ENCODE measurements at places on chromosomes 4 and X. TPM values are rescaled to one million over a fixed set of nuclear protein-coding genes. Genes with fewer than 3 reads are reported as not detected.

Gene ARHGEF6
- total RNA-seq, result 18.9 TPM

Gene UGT2B17
- 4.9 TPM for total RNA-seq

Gene DSPP
- not detected for total RNA-seq

Gene DUSP21
- total RNA-seq, result not detected

Gene RNF128
- 144 TPM for total RNA-seq

Gene GUCY1A1
- 20.0 TPM for total RNA-seq

GRCh38 chrX:118353081-118353850 lies 7.4 kb downstream of the WDR44 start:
- no peak for DNase-seq

GRCh38 chr4:40334591-40335524 lies at the start of gene CHRNA9:
Gene CHRNA9, plus strand, starts transcription at chr4:40335333. Its CDS starts 135 bp downstream, at chr4:40335468.
- no peak for DNase-seq

GRCh38 chrX:125005863-125006262 lies 313.8 kb upstream of the TEX13C start:
- no peak for DNase-seq

GRCh38 chr4:186771624-186772023 lies 48.0 kb upstream of the FAT1 start:
- DNase-seq, result no peak

- DNase-seq, result peak; percentile 29
Measured at GRCh38 chr4:75016472-75016871, 83.6 kb downstream of the PARM1 start.

GRCh38 chr4:15040916-15041463 lies 38.7 kb downstream of the CPEB2 start:
- no peak for DNase-seq

DNA sequence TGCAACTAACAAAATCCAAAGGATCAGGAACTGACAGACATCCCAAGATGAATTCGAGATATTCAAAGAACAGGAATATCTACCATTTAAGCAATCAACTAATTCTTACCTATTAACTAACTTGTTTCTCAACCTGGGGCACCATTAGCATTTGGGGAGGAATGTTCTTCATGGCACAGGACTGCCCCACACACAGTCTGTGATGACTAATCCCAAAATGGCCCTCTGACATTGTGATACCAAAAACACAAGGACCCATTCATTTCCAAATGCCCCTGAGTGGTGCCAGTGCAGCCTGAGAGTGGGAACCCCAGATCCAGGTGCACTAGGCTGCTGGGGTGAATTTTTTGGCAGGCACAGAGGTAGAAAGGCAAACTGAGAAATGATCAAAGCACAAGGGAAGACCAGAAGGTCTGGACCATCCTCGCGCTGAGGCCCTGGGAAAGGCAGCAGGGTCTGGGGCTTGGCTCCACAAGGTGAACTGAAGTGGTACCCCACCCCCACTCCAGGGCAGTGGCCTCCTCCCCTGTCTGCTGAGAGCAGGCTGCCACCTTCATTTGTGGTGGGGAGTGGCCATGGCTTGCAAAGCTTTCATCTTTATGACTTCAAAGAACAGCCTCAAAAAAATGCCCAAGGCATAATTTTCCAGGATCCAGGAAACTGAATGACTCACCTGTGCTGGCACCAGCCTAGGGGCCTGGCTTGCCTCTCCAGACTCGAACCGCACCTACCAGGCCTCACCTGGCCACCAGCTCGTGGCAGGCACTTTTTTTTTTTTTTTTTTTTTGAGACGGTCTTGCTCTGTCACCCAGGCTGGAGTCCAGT lies 122.4 kb downstream of the BCOR start:
- DNase-seq, result peak; percentile 38

DNA sequence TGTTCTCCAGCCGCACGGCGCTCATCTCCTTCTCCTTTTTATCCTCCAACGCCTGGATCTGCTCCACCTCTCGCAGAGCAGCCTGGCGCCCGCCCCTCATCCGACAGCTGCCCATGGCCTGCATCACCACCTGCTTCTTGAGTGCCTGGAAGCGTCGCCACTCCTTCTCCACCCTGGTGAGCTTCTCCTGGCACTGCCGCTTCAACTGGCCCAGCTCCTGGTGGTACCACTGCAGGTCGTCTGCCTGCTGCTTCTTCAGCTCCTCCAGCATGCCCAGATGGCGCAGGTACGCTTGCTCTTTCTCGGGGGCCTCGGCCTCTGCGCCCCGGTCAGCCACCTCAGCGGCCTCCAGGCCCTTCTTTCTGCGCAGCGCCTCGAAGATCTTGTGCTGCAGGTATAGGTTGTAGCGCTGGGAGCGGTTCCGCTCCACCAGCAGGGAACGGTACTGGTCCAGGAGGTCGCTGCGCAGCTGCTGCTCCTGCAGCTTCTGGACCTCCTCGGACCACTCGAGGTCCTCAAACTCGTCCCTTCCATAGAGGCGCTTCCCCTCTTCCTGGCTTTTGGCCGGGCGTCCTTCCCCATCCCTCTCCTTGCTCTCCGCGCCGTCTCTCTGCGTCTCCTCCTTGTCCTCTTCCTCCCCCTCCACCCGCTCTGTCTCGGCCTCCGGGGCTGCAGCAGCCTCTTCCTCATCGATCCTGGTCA lies 1.2 kb upstream of the TADA2B start:
- DNase-seq, result peak; percentile 53

DNA sequence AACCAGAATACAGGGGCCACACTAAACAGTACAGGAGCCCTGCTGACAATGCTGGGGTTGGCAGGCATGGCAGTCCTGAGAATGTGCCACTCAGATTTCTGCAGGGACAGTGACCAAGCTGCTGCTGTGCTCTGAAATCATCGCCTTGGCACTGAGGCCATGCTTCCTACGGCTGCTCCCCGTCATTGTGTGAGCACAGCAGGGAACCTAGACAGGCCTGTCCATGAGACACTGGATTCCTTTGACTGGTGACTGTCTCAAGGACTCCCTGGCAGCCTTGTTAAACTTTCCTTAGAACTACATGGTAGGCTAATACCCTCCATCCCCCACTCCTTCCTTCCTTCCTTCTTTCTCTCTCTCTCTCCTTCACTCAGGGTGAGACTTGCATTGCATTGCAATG lies 111.4 kb downstream of the LUZP4 start:
- DNase-seq, result no peak

DNA sequence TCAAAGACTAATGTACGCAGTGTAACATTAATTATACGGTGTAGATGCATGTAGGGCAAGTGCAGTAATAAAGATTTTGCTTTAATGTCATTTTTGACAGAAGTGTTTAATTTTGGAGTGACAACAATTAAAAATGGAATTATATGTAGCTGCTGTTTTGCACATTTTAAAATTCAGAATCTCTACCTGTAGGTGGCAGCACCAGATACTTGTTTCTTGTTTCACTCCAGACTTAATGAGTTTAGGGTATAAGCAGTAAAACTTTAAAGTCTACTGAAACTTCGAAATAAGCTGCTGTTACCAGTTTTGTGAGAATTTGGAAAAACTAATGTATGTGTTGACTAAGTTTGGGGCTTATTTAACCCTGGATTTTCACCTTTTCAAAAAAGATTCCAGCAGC lies 144.9 kb downstream of the POLA1 start:
- DNase-seq, result no peak

GRCh38 chrX:117840645-117841044 lies 276.0 kb downstream of the KLHL13 start:
- DNase-seq, result no peak

DNA sequence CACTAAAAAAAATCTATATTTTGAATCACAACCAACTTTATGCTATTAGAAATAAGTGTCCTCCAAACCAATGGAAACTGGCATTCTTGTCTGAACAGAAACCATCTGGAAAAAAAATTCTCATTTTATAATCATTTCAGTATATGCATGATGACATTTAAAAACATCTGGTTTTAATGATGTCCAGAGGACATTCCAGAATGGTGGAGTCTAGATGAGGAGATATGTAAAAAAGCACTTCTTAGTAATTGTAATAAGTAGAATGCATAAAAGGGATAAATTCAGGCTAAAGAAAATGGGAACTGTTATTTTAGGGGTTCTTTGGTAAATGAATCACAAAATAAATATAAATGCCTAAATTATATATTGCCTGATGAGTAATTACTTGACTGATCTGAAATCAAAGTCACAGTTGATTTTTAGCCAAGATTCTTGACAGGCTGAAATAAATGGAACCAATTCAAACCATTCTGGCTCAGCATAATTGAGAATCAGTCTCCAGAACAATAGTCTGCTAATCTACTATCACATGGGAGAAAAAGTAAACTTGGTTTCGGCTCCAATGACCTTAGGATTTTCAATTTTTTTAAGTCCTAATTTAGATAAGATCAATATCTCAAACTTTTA lies 636.6 kb downstream of the FAT4 start:
- DNase-seq, result no peak

- no peak for DNase-seq
Measured at GRCh38 chrX:17737986-17738713, 857 bp downstream of the SCML1 start.

- DNase-seq, result no peak
Measured at GRCh38 chr4:43943998-43944397, 504.6 kb downstream of the KCTD8 start.

GRCh38 chrX:50941638-50942037 lies 31.1 kb downstream of the BMP15 start:
- no peak for DNase-seq

DNA sequence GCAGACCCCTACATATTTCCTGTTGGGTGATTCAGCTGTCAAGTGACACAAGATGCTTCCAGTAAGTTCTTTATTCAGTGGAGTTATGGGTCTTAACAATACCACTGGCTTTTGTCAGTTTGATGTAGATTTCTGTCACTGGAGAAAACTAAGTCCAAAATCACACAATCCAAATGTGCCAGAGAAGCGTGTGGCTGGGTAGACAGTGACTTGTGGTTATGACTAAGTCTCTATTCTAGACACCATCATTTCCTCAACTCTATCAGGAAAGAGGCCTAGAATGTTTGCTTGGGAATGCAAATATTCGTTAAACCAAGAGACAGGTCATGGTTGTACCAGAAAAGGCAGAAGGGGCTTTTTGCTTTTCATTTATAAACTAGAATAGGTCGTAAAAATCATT lies 54.4 kb upstream of the HS3ST1 start:
- no peak for DNase-seq

DNA sequence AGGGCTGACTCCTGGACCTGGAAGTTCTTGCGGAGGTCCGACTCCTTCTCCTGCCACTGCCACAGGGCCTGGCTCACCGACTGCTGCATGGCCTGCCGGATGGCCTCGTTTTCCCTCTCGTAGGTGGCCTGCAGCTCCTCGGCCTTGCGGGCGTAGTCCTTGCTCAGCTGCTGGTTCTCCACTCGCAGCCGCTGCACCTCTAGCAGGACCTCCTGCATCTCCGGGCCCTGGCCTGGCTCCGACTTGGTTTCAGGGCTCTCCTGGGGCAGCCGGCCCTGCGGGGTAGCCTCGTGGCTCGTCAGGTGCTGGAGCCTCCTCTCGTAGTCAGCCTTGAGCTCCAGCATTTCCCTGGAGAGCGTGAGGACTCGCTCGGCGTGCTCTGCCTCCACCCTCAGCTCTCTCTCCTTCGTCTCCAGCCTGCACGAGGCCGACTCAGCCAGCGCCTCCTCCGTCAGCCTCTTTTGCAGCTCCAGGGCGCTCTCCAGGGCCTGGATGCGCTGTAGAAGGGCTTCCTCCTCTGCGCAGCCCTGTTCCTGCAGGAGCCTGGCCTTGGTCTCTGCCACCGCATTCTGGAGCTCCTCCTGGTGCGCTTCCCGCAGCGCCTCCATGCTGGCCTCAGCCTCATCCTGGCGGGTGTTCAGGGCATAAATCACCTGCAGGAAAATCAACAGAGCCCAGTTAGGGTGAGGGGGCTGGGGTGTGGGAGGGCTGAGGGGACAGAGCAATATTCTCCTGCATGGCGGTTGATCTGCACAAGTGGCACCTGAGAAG lies 72.2 kb downstream of the FAM184B start:
- DNase-seq, result no peak

DNA sequence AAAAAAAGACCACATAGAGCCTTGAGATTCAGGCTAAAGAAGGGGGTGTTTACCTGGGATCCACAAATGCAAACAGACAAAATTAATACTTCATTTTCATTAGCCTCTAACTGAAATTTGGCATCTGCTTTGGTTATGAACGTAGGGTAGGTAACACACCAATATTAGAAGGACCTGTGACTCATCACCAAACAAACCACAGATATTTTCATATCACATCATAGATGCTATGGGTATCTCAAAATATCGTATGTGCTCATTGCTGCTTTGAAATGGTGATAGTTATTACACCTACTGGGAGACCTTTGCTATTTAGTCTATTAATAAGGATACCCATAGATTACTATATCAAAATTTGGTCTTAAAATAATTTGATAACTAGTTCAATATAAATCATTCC lies 180.6 kb upstream of the MAP3K15 start:
- no peak for DNase-seq

DNA sequence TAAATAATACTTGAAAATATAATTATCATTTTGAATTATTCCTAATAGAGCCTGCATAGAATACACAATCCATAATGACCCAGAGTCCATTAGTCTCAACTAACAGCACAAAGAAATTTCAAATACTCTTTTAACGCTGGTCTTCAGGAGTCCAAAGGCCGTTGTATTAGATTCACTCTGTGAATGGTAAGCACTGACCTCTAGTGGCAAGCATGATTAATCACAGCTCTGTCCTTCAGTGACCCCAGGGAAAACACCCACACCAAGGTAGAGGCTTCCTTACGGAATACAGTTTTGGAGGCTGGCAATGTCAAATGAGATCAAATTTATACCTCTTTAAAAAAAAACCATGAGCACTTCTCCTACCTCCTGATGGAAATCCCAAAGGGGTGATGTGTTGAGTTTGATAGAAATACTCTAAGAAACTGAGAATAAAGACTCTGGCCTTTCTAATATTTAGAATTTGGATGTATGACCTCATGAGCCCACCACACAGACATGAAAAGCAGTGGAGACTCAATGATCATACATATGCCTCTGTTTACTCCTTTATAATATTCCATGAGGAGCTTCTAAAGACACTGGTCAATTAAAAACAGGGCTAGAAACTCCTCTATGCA lies 147.2 kb upstream of the DKK2 start:
- peak; percentile 22 for DNase-seq

GRCh38 chr4:24604558-24605214 lies 20.3 kb upstream of the DHX15 start:
- DNase-seq, result no peak

DNA sequence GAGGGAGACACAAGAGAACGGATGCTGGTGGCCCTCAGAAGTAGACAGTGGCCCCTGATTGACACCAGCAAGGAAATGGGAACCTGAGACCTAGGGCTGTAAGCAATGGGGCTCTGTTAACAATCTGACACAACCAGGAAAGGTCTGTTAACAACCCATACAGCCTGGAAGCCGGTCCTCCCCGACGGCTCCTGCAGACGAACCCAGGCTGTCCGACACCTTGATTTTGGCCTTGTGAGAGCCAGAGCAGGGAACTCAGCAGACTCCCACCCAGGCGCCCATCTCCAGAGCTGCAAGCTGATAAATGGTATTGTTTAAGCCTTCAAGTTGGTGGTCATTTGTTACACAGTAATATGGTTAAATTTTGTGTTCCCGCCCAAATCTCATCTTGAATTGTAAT lies 10.2 kb upstream of the CYTL1 start:
- no peak for DNase-seq

- DNase-seq, result no peak
Measured at GRCh38 chr4:187777954-187778353, 217.6 kb upstream of the ZFP42 start.

All from mucosa of gallbladder (tissue), 1 donor.